ENCODE measurements at places on chromosomes 2 and 18.
A peak's percentile ranks its signal among the peaks of the same experiment; 100 is the strongest.

DNA sequence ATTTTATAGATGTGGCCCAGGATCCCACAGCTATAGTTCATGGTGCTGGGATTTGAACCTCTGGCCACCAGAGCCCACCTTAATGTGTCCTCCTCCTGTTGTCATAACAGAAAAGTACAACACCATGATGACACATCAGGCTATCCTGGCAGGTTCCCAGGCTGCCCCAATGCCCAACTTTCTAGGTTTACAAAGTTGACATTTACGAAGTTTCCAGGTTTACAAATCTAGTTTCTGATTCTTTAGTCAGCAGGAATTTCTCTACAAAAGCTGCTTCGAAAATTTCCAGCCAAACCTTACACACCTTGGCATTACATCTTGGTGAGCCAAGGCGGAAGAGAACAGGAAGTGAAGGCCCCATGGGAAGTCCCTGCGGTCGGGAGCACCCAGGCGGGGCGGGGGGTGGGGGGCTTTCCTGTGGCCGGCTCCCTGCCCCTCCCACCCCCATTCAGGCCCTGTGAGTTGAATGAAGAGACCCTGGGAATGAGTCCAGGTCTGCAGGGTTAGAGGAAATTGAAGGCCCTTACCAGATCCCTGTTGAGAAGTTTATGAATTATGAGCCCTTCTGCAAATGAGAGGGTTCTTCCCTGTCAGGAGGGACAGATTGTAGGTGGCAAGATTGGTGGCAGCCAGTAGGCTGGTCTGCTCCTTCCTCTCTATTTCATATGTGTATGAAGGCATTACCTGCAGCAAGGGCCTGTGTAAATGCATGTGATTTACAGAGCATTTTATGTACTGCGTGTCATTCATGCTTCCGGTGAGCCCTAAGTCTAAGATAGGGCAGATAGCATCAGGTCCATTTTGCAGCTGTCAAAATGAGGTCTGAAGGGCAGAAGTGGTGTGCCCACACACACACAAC, 11.1 kb upstream of the IL1RN start:
- no peak for DNase-seq

GRCh38 chr2:119544939-119545475, 758 bp downstream of the CFAP221 start:
- DNase-seq: no peak

DNA sequence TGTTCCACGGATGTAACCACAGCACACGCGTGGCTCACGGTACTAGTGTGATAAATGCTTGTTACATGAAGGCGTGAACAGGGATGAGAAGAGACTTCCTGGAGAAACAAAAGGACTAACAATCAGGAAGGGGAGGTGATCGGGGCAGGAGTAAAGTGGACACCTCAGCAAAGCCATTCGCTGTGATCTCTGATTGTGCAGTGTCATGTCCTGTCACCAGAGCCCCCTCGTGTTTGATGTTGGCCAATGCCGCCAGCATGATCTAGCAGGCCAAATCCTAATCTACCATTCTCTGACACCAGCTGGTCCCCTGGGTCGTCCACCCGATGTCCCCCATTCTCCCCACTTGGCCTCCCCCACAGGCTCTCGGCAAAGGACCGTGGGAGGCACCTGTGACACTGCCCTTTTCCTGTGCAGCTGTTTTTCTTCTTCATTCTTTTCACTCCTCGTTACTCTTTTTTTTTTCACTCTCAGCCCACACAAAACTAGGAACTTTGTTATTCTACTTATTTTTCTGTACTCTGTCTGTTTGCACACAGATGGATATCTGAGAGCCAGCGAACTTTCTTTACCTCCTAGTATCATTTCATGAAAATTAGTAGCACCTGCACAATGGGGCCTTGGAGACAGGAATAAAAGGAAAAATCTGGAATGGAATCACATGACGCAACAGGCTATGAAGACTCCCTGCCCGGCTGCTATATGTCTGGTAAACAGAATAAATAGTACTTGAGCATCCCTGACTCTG, 146.8 kb downstream of the TGIF1 start:
- no peak for DNase-seq

DNA sequence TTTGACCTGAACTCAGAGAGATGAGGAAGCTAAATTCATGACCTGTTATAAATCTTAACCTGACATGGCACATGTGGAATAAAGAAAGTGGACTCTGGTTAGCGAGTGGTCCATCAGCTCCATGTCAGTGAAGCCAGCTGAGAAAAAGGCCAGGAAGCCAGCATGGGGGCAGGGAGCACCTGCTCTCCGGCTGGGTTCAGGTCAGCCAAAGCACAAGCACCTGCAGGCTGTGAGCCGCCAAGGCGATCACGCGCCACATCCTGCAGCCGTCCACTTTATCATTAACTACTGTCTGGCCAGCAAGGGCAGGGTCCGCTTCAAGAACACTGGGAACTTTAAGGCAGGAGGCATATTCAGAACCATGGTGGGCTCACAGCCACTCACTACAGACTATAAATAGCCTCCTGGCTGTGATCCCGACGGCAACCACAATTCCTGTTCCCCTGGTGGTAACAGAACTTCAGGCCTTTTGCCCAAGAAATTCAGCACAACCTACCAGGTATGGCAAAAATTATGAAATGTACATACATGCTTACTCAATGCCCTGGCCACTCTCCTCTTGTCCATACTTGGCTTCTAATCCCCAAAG, 35.5 kb downstream of the ACVR1 start:
- no peak for DNase-seq

DNA sequence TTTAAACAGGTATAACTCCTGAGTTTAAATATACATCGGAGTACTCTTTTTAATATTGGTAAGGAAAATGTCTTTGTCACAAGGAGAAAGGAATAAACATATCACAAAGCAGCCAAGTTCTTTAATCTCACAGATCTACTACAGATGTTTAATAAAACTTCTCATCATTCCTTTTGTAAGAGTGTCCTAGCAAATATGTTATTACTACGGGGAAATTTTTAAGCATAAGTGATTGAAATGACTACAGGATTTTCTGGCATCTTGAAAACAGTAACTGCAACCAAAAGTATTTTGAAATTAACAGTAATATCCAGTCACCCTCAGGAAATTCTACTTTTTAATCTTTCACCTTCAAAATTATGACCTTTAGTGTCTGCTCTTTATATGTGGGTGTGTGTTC, 403.1 kb downstream of the IRS1 start:
- DNase-seq: no peak

DNA sequence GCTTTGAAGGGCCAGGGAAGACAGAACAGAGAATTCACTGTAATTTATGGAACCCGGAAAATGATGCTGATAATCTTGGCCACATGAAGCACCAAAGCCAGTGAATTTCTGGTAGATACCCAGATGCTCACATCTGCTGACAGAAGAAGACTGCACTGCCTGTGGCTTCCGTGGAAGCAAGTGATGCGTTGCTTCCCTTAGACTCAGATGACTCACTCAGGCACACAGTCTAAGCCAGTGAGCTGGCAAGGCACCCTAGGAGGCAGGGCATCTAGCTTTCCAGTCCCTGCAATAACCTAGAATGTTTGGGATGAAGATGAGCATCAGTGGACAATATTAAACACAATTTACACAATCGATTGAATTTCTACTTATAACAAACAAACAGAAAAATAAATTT, 284.7 kb downstream of the CMPK2 start:
- DNase-seq: no peak

DNA sequence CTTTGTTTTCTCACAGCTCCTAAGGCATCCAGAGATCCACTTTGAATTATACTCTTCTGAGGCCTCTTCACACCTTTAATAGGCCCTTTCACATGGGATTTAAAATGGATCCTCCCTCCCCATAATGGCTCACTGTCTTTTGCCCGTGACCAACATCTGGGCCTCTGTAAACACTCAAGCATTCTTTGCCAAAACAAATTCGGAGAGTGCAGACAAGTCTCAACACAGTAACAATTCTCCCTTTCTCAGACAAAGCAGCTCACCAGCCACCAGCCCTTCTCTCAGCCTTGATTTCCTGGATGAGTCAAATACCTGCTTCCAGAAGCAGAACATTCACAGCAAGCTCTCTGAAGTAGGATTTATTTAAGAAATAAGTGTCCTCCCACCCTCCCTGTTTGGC, 14.0 kb upstream of the IMP4 start:
- no peak for DNase-seq

DNA sequence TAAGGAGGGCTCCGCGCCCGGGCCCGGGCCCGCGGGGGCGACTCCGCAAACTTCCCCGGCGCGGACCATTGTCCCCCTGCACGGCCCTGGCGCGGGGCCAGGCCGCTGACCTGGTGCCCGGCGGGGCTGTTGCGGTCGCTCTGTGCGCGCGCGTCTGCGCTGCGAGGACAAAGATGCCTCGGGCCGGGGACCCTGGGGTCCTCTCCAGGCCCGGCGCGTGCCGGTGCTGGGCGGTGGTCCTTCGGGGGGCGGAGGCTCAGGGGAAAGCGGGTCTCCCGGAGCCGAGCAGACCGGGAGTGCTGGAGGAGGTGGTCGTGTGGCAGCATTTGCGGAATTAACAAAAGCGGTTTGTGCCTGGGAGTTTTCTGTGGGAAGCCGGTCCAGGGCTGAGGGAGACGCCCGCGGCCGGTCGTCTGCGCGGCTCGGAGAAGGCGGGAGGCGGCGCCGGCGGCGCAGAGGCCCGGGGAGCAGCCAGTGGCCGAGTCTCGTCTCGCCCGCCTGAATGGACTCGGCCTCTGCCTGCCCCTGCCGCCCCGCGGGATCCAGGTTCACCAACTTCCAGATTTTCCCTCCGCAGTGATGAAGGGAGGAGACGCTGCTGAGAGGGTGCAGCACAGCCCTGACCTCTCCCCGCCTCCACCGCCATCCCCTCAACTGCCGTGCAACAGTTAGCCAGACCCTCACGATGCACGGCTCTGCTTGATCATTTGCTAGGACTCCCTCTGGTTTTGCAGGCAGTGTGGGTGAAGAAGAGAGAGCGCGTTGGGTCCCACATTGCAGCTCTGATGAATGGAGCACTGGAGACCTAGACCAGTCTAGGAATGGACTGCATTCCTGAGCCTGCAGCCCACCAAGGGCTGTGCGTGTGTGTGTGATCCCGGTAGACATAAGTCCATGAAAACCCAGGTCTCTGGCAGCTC, 705 bp downstream of the EFR3B start:
- no peak for DNase-seq

DNA sequence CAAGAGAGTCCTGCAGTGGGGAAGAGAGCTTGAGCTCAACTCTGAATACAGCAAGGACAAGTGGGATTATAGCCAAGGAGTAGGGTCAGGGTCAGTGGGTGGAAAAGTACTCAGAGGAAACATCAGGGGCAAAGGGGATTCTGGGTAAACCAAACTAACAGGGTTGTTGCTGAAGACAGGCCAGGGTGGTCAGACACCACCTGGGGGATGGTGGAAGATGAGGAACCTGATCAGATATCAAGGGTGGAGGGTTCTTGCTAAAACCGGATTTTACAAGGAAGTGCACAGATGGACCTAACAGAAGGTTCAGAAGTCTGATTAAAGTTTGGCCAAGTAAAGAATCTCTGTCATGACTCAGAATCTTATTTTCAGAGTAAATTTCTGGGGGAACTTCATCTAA, 16.5 kb downstream of the OSBPL1A start:
- DNase-seq: no peak

- DNase-seq: no peak
Observed at GRCh38 chr2:35580956-35581355, 774.6 kb upstream of the CRIM1 start.

- DNase-seq: no peak
Observed at GRCh38 chr18:51426996-51427395, 229.5 kb upstream of the MEX3C start.

- peak; percentile 21 for DNase-seq
Observed at GRCh38 chr18:49055754-49056172, 105.0 kb upstream of the SMAD7 start.

DNA sequence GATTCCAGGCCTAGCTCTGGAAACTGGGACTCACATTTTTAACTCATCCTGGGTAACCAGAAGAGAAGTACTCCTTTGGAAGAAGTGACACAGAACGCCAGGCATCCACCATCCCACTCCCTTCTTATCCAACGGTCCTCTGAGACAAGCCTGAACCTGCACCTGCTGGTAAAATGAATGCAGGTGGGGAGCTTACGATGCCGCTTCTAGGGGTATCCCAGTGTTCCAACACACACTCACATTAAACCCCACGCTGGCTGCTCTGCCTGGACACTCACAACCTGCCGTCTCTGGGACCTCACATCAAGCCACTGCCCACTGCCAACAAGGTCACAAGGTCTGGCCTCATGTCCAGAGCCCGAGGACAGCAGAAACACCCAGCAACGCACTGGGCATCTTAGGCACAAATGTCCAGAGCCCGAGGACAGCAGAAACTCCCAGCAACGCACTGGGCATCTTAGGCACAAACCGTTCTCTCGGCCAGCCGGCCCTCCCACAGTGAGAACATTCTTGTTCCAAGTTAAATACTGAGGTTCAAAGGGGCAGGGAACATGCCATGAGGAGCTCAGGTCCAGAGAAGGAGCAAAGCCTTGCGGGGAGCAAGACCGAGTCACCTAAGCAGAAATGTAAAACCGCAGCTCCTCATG, 9.9 kb downstream of the SLC66A2 start:
- DNase-seq: no peak

DNA sequence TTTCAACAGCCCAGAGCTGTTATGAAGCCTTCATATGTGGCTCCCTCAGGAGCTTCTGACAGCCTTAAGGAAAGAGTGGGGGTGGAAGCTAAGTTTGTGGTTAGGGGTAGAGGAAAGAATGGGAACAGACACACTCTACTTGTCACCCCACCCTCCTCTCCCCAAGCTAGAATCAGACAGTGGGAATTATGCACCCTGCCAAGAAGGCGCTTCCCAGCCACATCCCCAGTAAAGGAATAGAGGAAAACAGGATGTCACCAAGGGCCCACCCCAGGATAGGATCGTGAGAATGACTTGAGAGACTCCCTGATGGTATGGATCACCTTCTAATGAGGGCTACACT, 32.4 kb upstream of the EML4 start:
- DNase-seq: no peak

GRCh38 chr2:102059151-102059550, 67.4 kb downstream of the IL1R2 start:
- DNase-seq: no peak

GRCh38 chr18:7696780-7697179, 129.7 kb downstream of the PTPRM start:
- no peak for DNase-seq

GRCh38 chr2:119407430-119408220, 24.0 kb upstream of the TMEM37 start:
- DNase-seq: peak; percentile 19

DNA sequence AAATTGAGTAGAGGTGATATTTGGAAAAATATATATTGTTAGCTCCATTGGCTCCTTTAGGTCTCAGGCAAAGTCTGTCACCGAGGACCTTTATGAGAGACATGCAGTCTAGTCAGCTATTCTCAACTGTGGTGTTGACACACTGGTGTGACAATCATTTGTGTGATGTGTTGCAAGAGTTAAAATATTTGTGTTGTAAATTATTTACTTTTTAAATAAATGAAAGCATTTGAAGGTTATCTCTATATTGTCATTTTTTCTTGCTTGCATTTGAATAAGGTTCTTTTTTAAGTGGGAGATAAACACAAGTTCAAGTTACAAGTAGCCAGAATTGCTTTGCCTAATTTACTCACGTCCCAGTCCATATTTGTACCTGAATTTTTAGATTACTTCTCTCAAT, 4.3 kb downstream of the REL start:
- no peak for DNase-seq

- no peak for DNase-seq
Observed at GRCh38 chr2:20282916-20283592, 58.1 kb upstream of the SDC1 start.

- no peak for DNase-seq
Observed at GRCh38 chr2:219901155-219901554, 273.7 kb downstream of the SLC4A3 start.

Measured in activated CD8-positive, alpha-beta memory T cell treated with anti-CD3 and anti-CD28 coated beads for 48 hours (primary cell).